ENCODE measurements at places on chromosomes 6 and 20.

GRCh38 chr6:169824021-169824420 lies 72.6 kb downstream of the ERMARD start:
- DNase-seq, result no peak

- no peak for DNase-seq
Measured at GRCh38 chr20:33005908-33006775, 1.4 kb upstream of the BPIFB2 start.

- no peak for DNase-seq
Measured at GRCh38 chr20:32327087-32327681, 30.9 kb upstream of the ASXL1 start.

- DNase-seq, result no peak
Measured at GRCh38 chr6:27593861-27594260, 121.0 kb upstream of the ZNF184 start.

DNA sequence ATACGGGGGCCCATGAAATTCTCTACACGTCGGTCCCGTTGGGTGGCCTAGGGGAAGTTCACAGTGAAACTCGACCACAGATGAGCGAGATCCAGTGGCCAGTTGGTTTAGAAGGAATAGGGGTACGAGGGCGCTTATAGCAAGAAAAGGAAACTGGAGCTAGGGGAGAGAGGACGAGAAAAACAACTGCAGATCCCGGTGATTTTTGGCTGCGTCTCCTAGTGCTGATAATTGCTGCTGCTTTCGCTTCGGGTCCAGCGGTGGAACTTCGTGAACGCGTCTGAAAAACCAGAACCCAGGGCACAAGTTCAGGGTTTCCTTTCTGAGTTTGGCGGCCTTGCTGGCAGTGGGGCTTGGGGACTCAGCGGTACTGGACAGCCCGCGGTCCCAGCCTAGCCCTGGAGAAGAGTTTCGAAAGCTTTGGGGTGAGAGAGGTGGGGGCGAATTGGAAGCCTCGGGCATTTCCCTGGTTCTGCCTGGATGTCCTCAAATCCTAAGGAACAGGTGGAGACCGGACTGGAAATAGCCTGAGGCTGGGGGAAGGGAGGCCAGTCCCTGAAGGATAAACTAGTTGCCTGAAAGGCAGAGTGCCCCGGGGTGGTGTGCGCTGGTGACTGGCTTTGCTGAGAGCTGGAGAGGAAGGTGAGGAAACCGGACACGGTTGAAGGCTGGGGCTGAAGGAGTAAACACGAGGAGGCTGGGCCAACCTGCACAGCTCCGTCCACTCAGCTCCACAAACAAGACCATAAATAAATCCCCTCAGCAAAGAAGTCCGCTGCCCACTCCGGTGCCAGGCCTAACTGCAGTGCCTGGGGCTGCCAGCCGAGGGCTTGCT lies 793 bp downstream of the GMPR start:
- no peak for DNase-seq

DNA sequence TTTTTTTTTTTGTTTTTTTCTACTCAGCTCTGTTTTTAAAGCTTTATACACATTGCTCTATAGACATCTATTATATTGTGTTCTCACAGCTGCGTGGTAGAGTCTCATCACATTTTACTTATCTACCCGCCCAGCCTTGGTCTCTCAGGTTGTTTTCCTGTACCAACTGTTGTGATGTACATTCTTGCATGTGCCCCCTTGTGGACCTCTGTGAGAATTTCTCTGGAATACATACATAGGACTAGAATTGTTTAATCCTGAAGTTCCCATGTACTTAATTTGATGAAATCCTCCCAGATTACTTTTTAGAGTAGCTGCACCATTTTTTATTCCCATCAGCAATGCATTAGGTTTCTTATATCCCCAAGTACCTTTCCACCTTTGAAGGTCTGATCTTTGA lies 40.4 kb upstream of the TINAG start:
- DNase-seq, result no peak
